ENCODE measurements at places on chromosomes 12 and 14.

- no peak for DNase-seq
Measured at GRCh38 chr14:68668028-68668427, 124.8 kb downstream of the ZFP36L1 start.

DNA sequence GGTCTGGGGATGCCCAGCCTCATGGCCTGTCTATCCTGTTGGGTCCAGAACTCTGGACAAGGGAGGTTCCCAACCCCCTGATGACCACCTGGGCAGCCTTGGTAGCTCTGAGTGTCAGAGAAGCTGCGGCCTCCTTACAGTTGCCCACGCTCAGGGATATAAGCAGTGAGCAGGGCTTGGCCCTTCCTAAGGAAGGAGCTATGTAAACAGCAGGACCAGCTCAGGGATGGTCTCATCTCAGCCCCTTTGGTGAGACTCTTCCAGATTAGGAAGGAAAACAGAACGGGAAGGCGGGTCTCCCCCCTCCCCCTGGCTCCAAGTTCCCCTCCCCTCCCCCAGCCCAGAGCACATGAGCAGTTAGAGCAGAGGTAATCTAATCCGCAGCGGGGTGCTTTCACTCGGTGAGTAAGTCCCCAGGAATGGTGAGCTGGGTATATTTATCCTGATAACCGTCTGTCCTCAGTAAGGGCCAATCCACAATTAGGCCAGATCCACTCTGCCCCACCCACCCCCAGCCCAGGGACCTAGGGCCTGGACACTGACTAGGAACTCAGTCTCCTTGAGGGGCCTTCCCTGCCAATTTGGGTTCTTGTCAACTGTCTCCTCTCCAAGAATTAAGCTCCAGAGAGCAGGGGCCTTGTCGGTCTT lies 29.5 kb upstream of the RPLP0 start:
- DNase-seq: peak; percentile 78

GRCh38 chr14:77950371-77951063 lies 150.6 kb downstream of the ADCK1 start:
- no peak for DNase-seq

- DNase-seq: no peak
Measured at GRCh38 chr14:100638211-100638855, 51.1 kb upstream of the BEGAIN start.

DNA sequence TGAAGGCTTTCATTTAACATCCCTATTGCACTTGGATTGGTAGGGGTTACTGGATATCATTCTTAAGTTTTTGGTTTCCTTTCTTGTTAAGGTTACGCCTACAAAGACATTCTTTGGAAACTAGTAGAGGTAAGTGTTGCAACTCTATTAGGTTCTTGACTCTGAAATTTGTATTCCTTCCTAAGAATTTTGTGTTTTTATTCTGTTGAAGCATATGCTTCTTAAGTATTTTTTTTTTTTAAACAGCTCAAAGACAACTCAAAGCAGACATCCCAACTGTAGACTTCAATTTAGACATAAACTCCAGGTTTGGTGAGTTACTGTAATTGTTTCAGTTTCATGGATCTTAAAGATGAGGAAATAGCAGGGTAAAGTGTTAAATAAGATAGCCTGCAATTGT lies 1.1 kb upstream of the RBMS2 start:
- DNase-seq: no peak

- no peak for DNase-seq
Measured at GRCh38 chr12:66663611-66664010, 15.3 kb downstream of the GRIP1 start.

DNA sequence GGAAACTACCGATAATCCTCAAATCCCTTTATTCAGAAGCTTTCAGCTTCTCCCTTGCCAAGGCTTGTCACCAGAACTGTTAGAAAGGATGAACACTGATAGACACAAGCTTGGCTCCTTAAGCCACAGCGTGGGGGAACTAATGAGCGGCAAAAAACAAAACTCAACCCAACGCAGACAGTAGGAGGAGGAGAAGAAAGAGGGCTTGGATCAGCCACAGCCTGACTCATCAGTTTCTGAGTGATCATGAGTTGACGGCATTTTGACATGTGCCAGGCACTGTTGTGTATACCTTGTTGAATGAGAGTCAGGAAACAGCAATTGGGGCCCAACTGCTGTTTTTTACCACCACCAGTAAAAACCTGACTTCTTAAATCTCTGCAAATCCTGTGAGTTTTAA lies 23.7 kb downstream of the PLXNC1 start:
- no peak for DNase-seq

DNA sequence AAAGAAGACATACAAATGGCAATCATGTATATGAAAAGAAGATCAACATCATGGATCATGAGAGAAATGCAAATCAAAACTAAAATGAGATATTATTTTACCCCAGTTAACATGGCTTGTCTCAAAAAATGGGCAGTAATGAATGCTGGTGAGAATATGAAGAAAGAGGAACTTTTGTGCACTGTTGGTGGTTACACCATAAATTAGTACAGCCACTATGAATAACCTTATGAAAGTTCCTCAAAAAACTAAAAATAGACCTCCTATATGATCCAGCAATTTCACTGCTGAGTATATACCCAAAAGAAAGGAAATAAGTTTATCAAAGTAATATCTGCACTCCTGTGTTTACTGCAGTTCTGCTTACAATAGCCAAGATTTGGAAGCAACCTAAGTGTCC lies 151.7 kb downstream of the PDZRN4 start:
- DNase-seq: no peak

- no peak for DNase-seq
Measured at GRCh38 chr14:94372021-94372605, 16.3 kb downstream of the SERPINA1 start.

- no peak for DNase-seq
Measured at GRCh38 chr12:21940549-21941505, at the start of gene ABCC9. TSS of gene ABCC9 (minus strand) at chr12:21941426. CDS start at chr12:21936674, 4,752 bp downstream.

GRCh38 chr14:34232790-34233189 lies 229.2 kb downstream of the SPTSSA start:
- DNase-seq: no peak

GRCh38 chr14:28774764-28775735 lies 8.5 kb downstream of the FOXG1 start:
- DNase-seq: no peak

- DNase-seq: no peak
Measured at GRCh38 chr12:54042970-54043853, 10.4 kb downstream of the HOXC5 start.

GRCh38 chr12:6231359-6232268 lies 31.4 kb downstream of the CD9 start:
- DNase-seq: no peak

- DNase-seq: no peak
Measured at GRCh38 chr12:50051101-50051806, 6.1 kb upstream of the ASIC1 start.

- no peak for DNase-seq
Measured at GRCh38 chr12:76688631-76689030, 75.3 kb upstream of the ZDHHC17 start.

GRCh38 chr14:37230551-37231194 lies 32.9 kb downstream of the MIPOL1 start:
- DNase-seq: peak; percentile 14

DNA sequence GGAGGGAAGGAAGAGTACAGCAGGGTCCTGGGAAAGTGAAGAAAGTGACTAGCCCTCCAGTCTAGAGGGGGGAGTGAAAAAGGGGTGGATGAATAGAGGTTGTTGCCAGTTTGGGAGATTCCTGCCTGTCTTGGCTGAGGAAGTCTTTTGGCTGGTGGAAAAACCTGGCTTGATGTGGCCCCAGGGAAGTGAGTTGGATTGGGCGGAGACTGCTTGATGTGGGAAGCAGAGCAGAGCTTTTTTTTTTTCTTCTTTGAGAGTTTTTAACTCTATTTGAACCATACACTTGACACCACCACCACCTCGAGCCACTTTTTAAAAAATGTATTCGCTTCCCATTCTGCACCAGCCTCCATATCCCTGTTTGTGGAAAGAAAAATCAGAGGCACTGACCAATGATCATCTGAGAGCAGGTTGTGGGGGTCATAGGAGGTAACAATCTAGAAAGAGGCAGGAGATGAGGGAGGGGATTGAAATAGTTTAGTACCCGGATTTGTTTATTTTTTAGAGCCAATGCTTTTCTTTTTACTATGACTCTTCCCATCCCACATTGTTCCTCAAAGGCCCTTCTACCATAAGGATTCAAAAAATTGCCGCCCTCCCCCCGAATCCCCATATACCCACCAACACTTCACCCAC lies 690 bp upstream of the DTX3 start:
- peak; percentile 34 for DNase-seq

DNA sequence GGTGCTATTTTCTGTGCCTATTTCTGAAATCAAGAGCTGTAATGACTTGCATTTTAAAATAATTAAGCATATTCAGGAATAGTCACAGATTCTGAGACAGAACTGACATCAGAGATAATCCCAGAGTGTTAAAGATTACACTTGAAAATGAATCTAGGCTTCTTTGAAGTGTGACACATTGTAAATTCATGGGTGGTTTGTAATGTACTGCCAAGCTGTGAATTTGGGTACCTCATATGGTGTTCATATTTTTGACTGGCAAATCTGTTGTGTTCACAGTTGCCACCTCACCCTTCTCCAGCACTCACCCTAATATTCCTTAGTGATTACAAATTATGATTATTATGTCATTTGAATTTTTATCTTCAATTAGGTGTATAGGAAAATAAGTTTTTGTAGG lies 78.5 kb upstream of the CSRP2 start:
- DNase-seq: no peak

DNA sequence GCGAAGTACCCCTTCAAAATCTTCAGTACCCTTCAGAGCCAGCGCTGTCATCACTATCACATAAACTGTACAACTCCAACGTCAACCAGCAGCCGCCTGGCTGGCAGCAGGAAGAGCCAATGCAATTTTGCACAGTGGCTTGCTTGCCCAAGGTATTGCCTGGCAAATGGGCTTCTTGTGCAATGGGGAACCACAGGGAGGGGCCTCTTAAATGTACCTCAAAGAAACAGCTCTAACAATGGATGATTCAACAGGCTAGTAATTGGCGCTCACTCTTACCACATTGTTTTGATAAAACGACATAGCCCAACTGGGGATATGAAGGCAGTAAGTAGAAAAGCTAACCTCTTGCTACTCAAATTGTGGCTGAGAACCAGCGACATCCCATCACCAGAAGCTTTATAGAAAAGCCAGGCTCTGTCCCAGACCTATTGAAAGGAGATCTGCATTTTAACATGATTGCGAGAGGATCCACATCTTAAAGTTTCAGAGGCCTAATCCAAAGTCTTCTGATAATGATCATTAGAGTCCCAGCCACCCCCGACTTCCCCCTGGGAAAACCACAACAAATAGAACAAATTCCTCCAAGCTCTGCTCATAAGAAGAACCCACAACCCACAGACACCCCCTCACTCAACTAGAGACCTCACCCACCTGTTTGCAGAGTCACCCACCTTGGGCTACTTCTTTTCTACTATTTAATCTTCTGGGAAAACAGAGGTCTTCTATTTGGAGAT lies 125.3 kb upstream of the HIF1A start:
- DNase-seq: no peak

- DNase-seq: no peak
Measured at GRCh38 chr14:92704036-92704804, 44.2 kb downstream of the LGMN start.

- no peak for DNase-seq
Measured at GRCh38 chr12:55929306-55929791, 1.6 kb upstream of the DGKA start.

DNA sequence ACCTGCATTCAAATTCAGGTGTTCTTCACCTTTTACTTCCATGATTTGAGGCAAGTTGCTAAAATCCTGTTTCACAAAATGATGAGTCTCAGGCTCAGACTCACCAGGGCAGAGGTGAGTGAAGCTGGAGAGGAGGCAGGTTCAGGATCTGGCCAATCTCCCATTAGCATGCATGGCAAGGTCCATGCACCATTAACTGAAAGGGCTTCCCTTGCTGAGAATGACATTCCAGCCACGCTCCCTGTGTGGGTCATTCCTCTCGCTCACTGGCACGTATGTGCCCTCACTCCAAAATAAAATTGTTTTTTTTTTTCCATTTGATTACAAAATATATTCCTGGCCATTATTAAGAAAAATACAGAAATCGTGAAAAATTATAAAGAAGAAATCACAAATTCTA lies 257.6 kb downstream of the C12orf75 start:
- no peak for DNase-seq

GRCh38 chr12:108964371-108965352 lies 56.2 kb downstream of the SVOP start:
- DNase-seq: no peak

- DNase-seq: no peak
Measured at GRCh38 chr12:337039-337438, 52.1 kb downstream of the KDM5A start.

DNA sequence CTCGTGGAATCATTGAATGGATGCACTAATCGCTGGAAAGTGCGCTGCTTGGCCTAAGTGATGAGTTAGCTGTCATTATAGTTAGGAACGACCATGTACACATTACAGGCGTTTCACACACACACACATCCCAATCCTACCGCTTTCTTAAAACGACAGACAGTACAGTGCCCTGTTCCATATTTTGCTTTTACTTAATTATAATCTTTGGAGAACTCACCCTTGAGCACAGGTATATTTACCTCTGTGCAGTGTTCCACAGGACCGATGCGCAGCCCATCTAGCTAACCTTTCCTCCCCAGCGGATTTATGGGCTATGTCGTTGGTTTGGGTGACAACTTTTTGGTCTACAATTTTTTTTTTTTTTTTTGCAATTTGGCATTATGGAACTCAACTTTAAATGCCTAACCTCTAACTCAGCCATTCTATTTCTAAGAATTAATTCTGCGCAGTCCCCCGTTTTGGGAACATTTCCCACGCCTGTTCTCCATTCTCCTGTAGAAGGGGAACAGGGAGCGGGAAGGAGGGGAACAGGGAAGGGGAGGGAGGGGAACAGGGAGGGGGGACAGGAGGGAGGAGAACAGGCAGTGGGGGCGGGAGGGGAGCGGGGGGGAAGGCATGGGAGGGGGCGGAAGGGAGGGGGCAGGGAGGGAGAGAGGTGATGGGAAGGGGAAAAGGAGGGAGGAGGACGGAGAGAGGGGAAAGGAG lies 663 bp upstream of the ULK1 start:
- DNase-seq: no peak

- no peak for DNase-seq
Measured at GRCh38 chr12:125220404-125221273, 155.4 kb downstream of the AACS start.

DNA sequence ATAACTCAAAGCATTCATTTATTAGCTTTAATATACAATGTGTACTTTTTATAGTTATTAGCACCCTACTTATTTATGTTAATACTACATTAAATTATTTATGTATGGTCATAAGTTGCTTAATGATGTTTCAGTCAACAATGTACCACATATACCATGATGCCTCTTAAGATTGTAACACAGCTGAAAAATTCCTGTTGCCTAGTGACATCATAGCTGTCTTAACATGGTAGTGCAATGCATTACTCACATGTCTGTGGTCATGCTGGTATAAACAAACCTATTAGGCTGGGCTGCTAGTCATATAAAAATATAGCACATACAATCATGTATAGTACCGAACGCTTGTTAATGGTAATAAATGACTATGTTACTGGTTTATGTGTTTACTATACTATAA lies 120.4 kb downstream of the ANO6 start:
- DNase-seq: no peak

GRCh38 chr12:91056488-91056887 lies 1.3 kb downstream of the KERA start:
- no peak for DNase-seq
